Activated T-helper 17 cell treated with anti-CD3 and anti-CD28 coated beads, Interleukin-2, amount 50 U/mL, for 72 hours (primary cell): ENCODE measurements at places on chromosomes 4 and X.

DNA sequence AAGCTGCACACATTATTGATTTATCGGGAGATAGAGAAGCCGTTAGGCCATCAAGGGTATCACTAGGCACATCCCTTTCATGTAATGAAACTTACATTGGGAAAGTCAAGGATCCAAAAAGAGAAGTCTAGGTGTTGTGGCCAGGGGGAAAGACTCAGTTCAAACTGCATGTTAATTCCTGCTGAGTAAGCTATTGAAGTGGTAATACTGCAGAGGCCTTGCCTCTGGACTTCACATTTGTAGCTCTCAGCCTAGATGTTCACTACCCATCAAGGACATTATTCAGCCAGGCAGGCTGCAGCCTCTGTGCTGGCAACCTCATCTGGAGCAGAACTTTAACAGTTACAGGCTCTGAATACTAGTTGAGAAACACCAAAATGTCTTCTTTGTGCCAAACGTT lies 2094.5 kb upstream of the AGA start:
- ATAC-seq = no peak
- no peak overlapping the region for H3K27ac ChIP-seq
- no peaks in the 10 kb centered on the region for H3K36me3 ChIP-seq
- H3K4me3 ChIP-seq = no peak overlapping the region

DNA sequence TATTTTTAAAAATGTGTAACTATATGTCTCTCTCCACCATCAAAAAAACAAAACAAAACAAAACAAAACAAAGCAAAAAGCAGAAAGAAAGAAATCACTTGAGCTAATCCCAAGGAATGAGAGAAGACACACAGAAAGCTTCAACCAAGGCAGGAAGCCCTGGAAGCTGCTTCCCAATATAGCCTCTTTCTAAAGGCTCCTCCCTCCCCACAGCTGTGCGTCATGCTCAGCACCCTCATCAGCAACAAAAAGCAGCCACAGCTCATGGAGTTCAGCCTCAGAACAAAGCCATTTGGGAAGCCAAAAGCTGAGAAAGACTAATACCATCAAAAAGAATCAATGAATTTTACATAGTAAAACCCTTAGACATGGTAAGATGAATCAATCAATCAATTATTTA lies 501.6 kb upstream of the SMIM31 start:
- H3K4me1 ChIP-seq = no peaks in the 10 kb centered on the region
- H3K27ac ChIP-seq = no peak overlapping the region
- no peak for ATAC-seq
- H3K4me3 ChIP-seq = no peak overlapping the region

- ATAC-seq = no peak
- H3K27me3 ChIP-seq = no peaks in the 10 kb centered on the region
- no peak overlapping the region for H3K4me3 ChIP-seq
- peaks cover 78% of the 10 kb centered on the region for H3K36me3 ChIP-seq
Measured at GRCh38 chr4:42083816-42084215, 68.6 kb downstream of the BEND4 start.

GRCh38 chr4:22187203-22187820 lies 238.7 kb upstream of the KCNIP4 start:
- no peak for ATAC-seq
- H3K4me1 ChIP-seq = no peaks in the 10 kb centered on the region
- H3K27me3 ChIP-seq = no peaks in the 10 kb centered on the region
- no peak overlapping the region for H3K4me3 ChIP-seq

GRCh38 chr4:184100297-184100885 lies 117.3 kb downstream of the ENPP6 start:
- H3K4me3 ChIP-seq = no peak overlapping the region
- H3K27me3 ChIP-seq = peaks cover 13% of the 10 kb centered on the region
- no peak overlapping the region for H3K27ac ChIP-seq

- H3K4me3 ChIP-seq = peak within 1 kb of the TSS; percentile 81
- peaks cover 19% of the 10 kb centered on the region for H3K4me1 ChIP-seq
- H3K27me3 ChIP-seq = no peaks in the 10 kb centered on the region
- ATAC-seq = peak; percentile 65
Measured at GRCh38 chrX:130110379-130111219, at the start of gene ELF4. Gene ELF4 (minus strand): TSS chrX:130110497. CDS start chrX:130081330, 29,167 bp downstream.

GRCh38 chr4:140637836-140638235 lies 69.1 kb upstream of the UCP1 start:
- H3K4me1 ChIP-seq = no peaks in the 10 kb centered on the region
- no peaks in the 10 kb centered on the region for H3K36me3 ChIP-seq
- ATAC-seq = peak; percentile 74
- peaks cover 16% of the 10 kb centered on the region for H3K27me3 ChIP-seq
- no peak overlapping the region for H3K27ac ChIP-seq
- H3K4me3 ChIP-seq = no peak overlapping the region

- no peak overlapping the region for H3K27ac ChIP-seq
- H3K36me3 ChIP-seq = no peaks in the 10 kb centered on the region
- no peak overlapping the region for H3K4me3 ChIP-seq
- no peaks in the 10 kb centered on the region for H3K4me1 ChIP-seq
- no peak for ATAC-seq
Measured at GRCh38 chr4:26120098-26120825, 200.6 kb upstream of the RBPJ start.

GRCh38 chr4:8192748-8193738 lies 6.0 kb upstream of the SH3TC1 start:
- H3K27me3 ChIP-seq = no peaks in the 10 kb centered on the region
- H3K4me3 ChIP-seq = no peak overlapping the region
- ATAC-seq = peak; percentile 56

GRCh38 chr4:88526221-88526815 lies 2.7 kb upstream of the PYURF start:
- peaks cover 17% of the 10 kb centered on the region for H3K36me3 ChIP-seq
- no peak for ATAC-seq
- no peaks in the 10 kb centered on the region for H3K27me3 ChIP-seq
- peaks cover 16% of the 10 kb centered on the region for H3K4me1 ChIP-seq
- H3K27ac ChIP-seq = peak overlapping the region; percentile 46

GRCh38 chr4:171203425-171203824 lies 609.8 kb upstream of the GALNTL6 start:
- no peak for ATAC-seq
- H3K4me3 ChIP-seq = no peak overlapping the region
- H3K27ac ChIP-seq = no peak overlapping the region
- H3K36me3 ChIP-seq = no peaks in the 10 kb centered on the region

DNA sequence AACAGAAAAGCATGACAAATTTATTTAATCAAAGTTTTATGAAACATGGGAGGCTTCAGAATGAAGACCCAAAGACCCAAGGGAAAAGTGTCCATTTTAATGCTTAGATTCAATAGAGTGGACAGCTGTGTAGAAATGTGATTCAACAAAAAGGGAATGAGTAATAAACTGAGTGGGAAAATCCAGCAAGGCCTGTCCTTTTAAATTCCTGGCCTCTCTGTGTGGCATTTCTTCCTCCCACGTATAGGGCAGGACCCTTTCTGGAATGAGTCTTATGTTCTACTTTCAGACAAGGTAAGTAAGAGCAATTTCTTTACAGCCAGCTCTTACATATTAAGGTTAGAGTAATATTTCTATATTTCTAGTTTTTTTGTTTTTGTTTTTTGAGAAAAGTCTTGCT lies 14.5 kb downstream of the AASDH start:
- H3K36me3 ChIP-seq = peaks cover 59% of the 10 kb centered on the region
- H3K27me3 ChIP-seq = no peaks in the 10 kb centered on the region
- ATAC-seq = no peak
- H3K4me1 ChIP-seq = peaks cover 4% of the 10 kb centered on the region

DNA sequence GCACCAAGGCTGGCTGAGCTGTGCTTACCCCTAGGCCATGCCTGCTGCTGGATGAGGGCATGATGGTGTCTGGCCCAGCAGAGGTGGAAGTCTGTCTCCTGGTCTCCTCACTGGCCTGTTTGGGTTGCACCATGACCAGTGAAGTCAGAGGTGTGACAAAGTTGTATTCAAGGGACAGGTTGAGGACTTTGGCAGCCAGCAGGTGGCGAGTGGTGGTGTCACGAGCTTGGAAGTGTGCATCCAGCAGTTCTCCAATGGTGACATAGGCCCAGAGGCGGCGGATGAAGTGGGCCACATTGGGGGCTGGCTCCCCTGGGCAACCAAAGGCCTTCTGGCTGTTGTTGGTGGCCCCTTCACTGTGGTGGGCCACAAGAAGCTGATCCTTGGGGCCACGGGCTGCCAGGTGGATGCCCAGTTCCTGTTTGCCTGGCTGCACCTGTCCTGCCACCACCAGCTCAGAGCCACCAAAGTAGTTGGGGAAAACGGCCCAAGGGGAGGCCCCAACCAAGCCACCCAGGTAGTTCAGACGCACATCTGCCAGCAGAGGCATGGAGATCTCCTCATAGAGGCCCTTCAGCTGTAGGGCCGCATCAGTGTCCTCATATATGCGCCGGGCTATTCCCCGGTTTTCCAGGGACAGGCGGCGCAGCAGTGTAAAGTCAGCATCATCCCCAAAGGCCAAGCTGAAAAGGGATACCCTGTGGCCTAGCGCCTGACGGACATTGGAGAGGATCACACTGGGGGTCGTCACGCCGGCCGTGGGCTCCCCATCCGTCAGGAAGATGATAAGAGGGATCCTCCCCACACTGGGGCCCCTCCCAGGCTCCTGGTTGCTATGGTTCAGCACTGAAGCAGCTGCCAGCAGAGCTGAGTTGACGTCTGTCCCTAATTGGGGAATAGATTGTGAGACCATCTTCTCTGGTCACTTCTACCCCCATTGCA lies 39.7 kb downstream of the ITIH6 start:
- H3K4me3 ChIP-seq = no peak overlapping the region
- no peak overlapping the region for H3K27ac ChIP-seq
- peaks cover 5% of the 10 kb centered on the region for H3K27me3 ChIP-seq

DNA sequence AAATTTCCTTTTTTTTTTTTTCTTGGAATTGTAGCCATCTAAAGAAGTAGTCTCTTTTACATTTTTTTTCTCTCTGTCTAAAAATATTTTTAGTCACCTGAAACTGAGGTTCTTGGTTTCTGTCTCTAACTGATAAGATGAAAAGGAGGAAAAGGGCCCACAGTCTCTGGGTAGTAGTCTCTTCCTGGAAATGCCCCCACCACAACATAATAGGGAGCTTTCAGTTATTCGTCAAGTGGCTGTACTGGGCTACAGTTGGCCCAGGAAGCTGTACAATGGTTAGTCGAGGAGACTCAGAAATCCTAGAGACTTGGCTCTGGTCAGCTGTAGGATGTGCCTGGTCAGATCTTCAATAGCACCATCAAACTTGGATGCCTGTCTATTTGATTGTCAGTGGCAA lies 163.4 kb downstream of the ACTRT1 start:
- no peak overlapping the region for H3K27ac ChIP-seq
- no peak for ATAC-seq
- no peaks in the 10 kb centered on the region for H3K4me1 ChIP-seq
- H3K27me3 ChIP-seq = no peaks in the 10 kb centered on the region
- H3K36me3 ChIP-seq = no peaks in the 10 kb centered on the region

DNA sequence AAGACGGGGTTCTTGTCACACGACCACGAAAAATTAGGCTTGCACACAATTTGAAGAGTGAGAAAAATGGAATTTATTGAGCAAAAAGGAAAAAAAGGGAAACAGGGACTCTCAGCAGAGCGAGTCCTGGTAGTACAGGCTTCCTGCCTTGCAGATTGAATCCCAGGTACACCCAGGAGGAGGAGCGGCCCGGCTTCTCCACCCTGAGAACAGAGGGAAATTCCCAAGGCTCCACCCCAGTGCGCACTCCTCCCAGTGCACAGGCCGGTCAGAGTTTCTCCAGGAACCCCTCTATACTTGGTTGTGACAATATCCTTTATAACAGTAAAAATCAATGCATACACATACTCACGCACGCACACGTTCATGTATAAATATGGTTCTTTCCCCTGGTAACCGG lies 22.0 kb downstream of the SLC4A4 start:
- H3K27ac ChIP-seq = no peak overlapping the region
- no peak overlapping the region for H3K4me3 ChIP-seq
- H3K4me1 ChIP-seq = no peaks in the 10 kb centered on the region
- H3K27me3 ChIP-seq = no peaks in the 10 kb centered on the region

GRCh38 chrX:46665232-46666152 lies 91.9 kb downstream of the CHST7 start:
- peak overlapping the region; percentile 31 for H3K27ac ChIP-seq
- ATAC-seq = peak; percentile 93
- H3K4me3 ChIP-seq = peak overlapping the region; percentile 44
- H3K36me3 ChIP-seq = no peaks in the 10 kb centered on the region
- H3K27me3 ChIP-seq = no peaks in the 10 kb centered on the region

GRCh38 chr4:88817740-88818139 lies 120.1 kb upstream of the NAP1L5 start:
- no peaks in the 10 kb centered on the region for H3K27me3 ChIP-seq
- H3K36me3 ChIP-seq = peaks cover 57% of the 10 kb centered on the region
- no peak for ATAC-seq

- H3K27me3 ChIP-seq = peaks cover 7% of the 10 kb centered on the region
- ATAC-seq = peak; percentile 78
Measured at GRCh38 chr4:10457255-10457801, at the start of gene ZNF518B. Gene ZNF518B (minus strand): TSS chr4:10457426. CDS start chr4:10446328, 11,098 bp downstream.

DNA sequence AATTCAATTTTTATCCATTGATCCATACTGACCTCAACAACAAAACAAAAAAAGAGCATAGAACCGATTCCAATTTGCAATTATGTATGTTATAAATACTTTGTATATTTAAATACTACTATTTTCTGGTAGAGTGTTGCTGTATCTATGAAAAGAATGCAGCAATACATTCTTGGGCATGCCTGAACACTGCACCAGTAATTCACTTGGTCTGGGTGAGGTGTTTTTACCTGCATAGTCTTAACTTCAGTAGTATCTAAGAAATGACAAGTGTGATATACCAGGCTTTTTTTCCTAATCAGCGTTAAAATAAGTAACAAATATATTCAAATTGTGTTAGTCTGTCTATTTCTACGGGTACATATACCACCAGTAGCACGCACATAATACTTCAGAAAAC lies 120.2 kb downstream of the KLHL13 start:
- no peaks in the 10 kb centered on the region for H3K36me3 ChIP-seq
- no peaks in the 10 kb centered on the region for H3K27me3 ChIP-seq
- no peak for ATAC-seq
- no peak overlapping the region for H3K4me3 ChIP-seq
- no peaks in the 10 kb centered on the region for H3K4me1 ChIP-seq

- no peak for ATAC-seq
- H3K4me3 ChIP-seq = no peak overlapping the region
- H3K36me3 ChIP-seq = no peaks in the 10 kb centered on the region
- no peak overlapping the region for H3K27ac ChIP-seq
Measured at GRCh38 chr4:19382993-19383756, 868.5 kb upstream of the SLIT2 start.

- H3K27ac ChIP-seq = no peak overlapping the region
- no peak for ATAC-seq
- H3K36me3 ChIP-seq = no peaks in the 10 kb centered on the region
- no peaks in the 10 kb centered on the region for H3K27me3 ChIP-seq
- H3K4me3 ChIP-seq = no peak overlapping the region
- H3K4me1 ChIP-seq = no peaks in the 10 kb centered on the region
Measured at GRCh38 chr4:124810827-124811226, 98.3 kb upstream of the ANKRD50 start.

- H3K27me3 ChIP-seq = no peaks in the 10 kb centered on the region
- peaks cover 21% of the 10 kb centered on the region for H3K36me3 ChIP-seq
- peak; percentile 81 for ATAC-seq
- no peak overlapping the region for H3K4me3 ChIP-seq
Measured at GRCh38 chr4:169416997-169417396, 146.2 kb upstream of the SH3RF1 start.

GRCh38 chr4:29326816-29327215 lies 1393.4 kb upstream of the PCDH7 start:
- H3K4me3 ChIP-seq = no peak overlapping the region
- ATAC-seq = no peak
- no peaks in the 10 kb centered on the region for H3K4me1 ChIP-seq

- H3K27ac ChIP-seq = peak overlapping the region; percentile 85
- ATAC-seq = no peak
- peaks cover 39% of the 10 kb centered on the region for H3K36me3 ChIP-seq
- no peaks in the 10 kb centered on the region for H3K27me3 ChIP-seq
- H3K4me1 ChIP-seq = peaks cover 31% of the 10 kb centered on the region
Measured at GRCh38 chr4:89301902-89302301, 5.7 kb downstream of the GPRIN3 start.
